Suppressor macrophage treated with lipopolysaccharide for 1 hour (primary cell): ENCODE measurements at places on chromosomes 6 and 20.

GRCh38 chr6:149723771-149724417 is 6.0 kb upstream of the LATS1 start:
- peak; percentile 87 for DNase-seq

- DNase-seq = peak; percentile 62
These were observed 45.8 kb downstream of the CYP24A1 start for GRCh38 chr20:54127855-54128574.

GRCh38 chr20:4951299-4951698 is 50.0 kb downstream of the SLC23A2 start:
- DNase-seq = no peak

- no peak for DNase-seq
These were observed 388.2 kb downstream of the CDH4 start for GRCh38 chr20:61640131-61640870.

DNA sequence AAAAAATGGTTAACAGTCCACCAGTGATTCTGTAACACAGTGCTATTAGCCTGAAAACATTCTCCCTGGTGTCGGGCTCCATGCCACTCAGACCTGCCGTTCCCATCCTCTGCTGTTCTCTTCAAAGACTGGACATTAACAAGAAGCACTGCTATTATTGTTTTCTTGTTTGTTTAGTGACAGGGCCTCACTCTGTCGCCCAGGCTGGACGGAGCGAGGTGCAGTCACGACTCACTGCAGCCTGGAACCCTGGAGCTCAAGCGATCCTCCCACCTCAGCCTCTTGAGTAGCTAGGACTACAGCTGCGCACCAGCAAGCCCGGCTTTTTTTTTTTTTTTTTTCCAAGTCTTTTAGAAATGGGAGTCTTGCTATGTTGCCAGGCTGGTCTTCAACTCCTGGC is 9.6 kb downstream of the RMND1 start:
- DNase-seq = no peak

- no peak for DNase-seq
These were observed 3.0 kb upstream of the SEMG2 start for GRCh38 chr20:45218124-45218523.

DNA sequence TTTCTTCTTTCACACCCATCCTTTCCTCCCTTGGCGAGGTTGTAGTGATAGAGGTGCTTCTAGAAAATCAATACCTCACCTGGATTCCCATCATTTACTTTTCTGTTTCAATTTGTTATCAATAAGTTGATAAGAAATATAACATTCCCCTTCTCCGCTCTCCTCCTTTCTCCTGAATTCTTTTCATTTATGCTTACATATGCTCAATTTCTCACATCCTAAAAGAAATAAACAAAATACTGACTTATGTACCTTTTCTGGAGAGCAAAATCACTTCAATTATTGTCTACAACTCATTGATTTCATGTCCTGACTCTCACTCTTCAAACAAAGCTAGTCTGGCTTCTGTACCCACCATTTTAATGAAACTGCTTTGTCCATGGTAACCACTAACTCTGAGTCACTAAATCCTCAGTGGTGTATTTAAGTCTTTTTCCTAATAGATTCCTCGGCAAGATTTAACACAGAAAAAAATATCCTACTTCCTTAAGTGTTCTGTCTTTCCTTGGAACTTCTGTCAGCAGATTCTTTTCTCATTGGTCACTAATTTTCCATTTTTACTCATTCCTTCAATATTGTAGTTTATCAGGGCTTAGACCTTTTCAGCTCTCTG is 289.6 kb downstream of the RFPL4B start:
- DNase-seq = no peak

- no peak for DNase-seq
These were observed 772.7 kb downstream of the MAFB start for GRCh38 chr20:39916236-39916765.

DNA sequence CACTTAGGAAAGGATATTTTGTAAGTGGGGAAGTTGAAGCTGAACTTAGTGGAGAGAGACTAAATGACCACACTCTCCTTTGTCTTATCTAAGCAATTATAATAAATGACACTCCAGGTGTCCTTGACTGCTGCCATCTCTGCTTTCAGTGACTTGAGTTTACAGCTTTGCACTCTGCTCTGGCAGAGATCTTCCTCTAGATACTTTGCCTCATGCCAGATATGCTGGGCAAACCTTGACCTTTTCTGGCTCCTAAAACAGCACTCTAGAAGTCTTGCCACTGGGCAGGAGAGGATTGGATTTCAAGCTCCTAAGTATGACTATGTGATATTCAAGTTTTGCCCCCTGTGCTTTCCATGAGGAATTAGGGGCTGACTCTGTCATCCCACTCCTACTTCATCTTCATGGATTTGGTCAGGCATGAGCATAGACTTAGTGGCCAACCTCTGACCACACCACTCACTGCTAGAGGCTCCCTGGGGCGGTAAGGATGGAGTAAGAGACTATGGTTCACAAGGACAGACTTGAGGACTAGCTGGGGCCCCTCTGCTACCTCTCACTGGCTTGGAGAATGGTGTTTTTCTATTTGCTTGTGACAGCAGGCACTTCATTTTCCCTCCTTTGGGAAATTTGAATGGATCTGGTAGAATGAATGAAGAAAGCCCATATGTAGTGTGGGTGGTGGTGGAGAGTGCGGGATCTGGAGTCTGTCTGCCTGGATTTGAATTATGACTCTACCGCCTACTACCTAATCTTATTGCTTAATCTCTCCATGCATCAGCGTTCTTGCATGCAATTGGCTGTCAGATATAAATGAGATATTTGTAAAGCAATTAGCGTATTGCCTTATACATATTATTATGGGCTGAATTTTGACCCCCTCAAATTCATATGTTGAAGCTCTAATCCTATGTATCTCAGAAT is 191.4 kb downstream of the REV3L start:
- DNase-seq = peak; percentile 54

DNA sequence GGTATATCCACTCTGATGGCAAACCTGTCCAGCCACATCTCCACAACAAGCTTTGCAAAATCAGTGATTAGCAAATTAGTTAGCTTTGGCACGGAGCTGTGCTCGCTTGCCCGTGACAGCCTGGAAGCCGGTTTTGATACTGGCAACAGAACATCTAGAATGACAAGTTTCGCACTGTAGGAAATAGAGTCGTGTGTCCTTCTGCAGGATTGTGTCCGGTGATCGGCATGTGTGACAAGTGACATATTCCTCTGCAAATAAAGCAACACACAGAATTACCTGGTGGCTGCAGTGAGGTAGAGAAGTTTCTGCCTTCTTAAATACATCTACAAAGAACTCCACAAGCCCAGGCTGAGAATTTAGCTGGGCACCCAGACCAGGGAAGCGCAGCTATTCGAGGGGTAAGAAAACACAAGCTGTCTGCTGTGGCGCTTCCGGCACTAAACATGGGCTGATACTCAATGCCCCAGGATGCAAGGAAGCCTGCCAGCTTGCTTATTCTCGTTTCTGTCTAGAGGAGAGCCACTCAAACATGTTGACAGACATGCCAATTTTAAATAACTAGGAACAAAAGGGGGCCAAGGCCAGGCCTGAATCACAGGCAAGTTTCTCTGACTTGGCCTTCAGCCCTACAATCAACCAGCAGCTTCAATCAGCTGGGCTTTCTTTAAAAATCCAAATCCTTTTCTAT is 22.2 kb downstream of the EIF2S2 start:
- no peak for DNase-seq

- peak; percentile 33 for DNase-seq
These were observed 638 bp downstream of the MDN1 start for GRCh38 chr6:89818977-89819335.

GRCh38 chr6:109808837-109809236 is 117.7 kb downstream of the FIG4 start:
- no peak for DNase-seq

- DNase-seq = peak; percentile 23
These were observed 457.2 kb downstream of the KIF16B start for GRCh38 chr20:16115911-16116552.

- DNase-seq = peak; percentile 56
These were observed 126.4 kb downstream of the LY86 start for GRCh38 chr6:6714953-6715352.

GRCh38 chr6:48610846-48611245 is 499.8 kb upstream of the PTCHD4 start:
- DNase-seq = no peak

- DNase-seq = no peak
These were observed 125.7 kb downstream of the ANKS1A start for GRCh38 chr6:35014786-35015185.

DNA sequence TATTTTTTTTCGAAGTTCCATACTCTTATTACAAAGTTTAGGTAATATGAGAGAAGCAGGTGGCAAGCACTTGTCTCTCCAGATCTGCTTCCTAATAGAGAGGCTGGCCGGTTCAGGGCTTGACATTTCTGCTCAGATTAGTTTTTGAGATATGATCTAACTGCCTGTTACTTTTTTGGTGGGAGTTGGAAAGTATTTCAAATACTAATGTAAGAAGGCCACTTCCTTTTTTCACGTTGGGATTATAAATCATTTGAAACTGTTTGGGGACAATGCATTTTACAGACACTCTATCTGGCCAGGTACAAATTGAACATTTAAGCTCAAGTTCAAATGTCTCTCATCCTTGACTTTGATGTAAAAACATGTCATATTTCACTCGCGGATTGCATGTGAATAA is 222.1 kb upstream of the SULF2 start:
- DNase-seq = peak; percentile 15

GRCh38 chr6:163324688-163325389 is 89.7 kb upstream of the QKI start:
- DNase-seq = peak; percentile 37

DNA sequence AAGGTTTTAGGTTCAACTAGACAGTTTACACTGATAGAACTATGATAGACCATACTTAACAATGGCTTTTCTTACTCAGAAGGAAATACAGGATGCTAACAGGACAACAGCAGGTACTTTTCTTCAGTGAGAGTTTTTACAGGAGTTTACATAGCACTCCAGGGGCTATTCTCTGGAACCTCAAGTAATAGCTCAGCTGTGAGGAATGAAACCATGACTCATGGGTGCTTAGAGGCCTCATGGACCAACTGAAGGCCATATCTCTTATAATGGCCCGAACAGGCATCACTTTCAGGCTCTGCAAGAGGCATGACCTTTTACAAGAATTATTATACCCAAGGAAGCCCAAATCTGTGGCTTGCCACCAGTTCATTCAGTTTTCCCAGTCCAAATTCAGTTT is 31.8 kb downstream of the TREML1 start:
- DNase-seq = no peak
